ENCODE measurements at places on chromosomes 7 and 10.

- DNase-seq, result no peak
Observed at GRCh38 chr10:130743751-130744271, 567.7 kb downstream of the TCERG1L start.

- DNase-seq, result no peak
Observed at GRCh38 chr7:128829391-128830166, 627 bp upstream of the FLNC start.

- peak; percentile 31 for DNase-seq
Observed at GRCh38 chr7:40474790-40475680, 340.2 kb downstream of the SUGCT start.

DNA sequence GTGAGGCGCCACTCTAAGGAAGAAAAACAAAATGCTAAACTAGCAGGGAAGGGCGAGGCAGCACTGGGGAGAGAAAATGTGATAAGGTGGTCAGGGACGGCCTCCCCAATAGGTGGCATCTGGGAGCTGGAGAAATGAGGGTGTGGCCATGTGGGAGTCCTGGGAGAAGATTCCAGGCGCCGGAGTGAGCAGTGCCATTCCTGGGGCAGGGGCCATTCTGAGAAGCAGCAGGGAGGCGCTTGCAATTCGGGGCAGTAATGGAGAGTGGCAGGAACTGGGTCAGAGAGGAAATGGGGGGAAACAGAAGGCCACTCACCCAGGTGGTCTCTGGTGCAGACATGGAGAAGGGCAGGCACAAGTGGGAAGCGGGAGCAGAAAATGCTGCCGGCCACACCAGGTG, 61.8 kb upstream of the LRRC18 start:
- DNase-seq, result no peak

DNA sequence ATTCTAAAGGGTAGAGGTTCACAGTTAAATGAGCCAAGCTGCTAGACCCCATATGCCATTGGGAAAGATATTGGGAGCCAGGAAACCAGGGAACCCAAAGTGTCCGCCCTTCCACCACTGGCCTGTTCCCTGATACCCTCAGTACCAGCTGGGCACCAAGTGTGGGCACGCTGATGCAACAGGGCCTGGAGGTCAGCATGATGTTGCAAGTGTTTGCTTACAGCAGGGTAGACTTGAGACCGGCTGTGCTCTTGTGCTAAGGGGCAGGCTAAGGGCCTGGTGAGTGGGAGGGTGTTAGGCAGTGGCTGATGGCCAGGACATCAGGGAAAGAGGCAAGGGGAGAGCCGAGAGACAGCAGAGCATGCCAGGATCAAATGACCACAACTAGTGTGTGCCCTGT, 21.0 kb upstream of the MYL7 start:
- DNase-seq, result no peak

GRCh38 chr7:149686011-149686410, 87.4 kb downstream of the ZNF467 start:
- no peak for DNase-seq

DNA sequence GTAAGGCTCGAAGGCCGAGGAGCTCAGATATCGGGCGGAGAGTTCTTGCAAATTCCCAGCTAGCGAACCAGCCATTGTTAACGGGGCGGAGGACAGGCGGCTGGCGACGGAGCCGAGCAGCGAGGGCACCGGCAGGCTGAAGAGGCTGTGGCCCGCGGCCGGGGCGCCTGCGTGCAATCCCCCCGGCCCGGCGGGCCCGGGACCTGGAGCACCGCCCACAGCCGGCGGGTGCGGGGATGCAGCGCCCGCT, 4.1 kb downstream of the VAX1 start:
- DNase-seq, result no peak

DNA sequence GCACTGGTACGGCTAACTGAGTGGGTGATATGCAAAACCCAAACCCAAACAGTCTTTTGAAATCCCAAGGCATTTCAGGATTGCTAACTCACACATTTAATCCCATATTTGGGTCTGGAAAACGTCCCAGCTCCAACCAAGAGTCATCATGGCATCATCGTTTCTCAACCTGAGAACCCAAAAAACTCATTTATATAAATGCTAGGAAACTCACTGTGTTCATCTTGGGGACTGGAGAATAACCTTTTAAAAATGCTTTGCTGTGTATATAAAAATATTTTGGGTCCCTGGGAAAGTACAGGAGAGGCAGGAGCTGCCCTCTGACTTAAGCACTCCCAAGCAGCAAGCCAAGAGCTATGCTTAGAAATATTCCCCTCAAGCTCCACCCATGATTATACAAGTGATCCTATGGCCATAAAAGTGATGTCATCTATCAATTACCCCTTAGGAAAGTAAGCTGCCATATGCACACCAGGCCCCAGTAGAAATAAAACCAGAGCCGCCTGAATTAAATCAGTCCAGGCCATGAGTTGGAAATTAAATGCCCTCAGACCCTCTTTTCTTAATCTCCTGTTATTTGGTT, 352.1 kb downstream of the FRMD4A start:
- DNase-seq, result no peak

DNA sequence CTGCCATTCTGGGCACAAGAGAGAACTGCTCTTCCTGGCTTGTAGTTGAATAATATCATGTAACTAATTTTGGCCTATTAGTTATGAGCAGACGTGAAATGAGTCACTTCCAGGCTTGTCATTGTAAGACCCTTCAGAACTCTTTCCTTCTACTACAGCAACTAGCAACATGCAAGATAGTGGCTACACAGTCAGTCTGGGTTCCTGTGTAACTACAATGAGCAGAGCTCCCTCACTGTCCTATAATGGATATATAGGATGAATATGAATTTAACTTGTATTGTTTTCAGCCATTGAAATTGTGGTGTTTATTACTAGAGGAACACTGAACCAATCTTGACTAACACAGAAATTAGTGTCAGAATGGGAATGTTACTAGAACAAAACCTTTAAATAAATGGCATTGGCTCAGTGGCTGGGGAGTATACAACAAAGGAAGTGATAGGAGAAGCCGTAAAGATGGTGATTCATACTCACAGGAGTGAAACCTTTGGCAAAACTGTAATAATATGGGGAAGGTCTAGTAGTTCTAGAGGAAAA, 2.9 kb upstream of the MTPN start:
- no peak for DNase-seq

DNA sequence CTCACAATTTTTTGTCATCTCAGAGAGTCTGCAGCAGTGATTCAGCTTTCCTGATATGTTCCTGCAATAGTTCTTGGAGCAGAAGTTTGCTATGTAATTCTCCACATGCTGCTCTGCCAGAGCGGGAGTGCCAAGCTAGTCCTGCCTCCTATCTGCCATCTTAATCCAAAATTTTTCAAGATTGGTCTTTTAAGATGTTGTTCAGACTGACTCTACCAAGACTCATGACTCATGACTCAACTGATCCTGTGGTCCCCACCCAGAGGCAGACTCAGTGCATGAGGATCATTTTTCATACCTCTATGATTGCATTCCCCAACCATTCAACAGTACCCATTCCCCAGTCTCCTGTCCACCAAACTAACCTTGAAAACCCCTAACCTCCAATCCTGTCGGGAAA, 470.8 kb downstream of the INHBA start:
- DNase-seq, result no peak

- DNase-seq, result no peak
Observed at GRCh38 chr7:41786944-41787343, 84.1 kb upstream of the INHBA start.

GRCh38 chr10:21300551-21300950, 224.9 kb downstream of the SKIDA1 start:
- DNase-seq, result no peak

DNA sequence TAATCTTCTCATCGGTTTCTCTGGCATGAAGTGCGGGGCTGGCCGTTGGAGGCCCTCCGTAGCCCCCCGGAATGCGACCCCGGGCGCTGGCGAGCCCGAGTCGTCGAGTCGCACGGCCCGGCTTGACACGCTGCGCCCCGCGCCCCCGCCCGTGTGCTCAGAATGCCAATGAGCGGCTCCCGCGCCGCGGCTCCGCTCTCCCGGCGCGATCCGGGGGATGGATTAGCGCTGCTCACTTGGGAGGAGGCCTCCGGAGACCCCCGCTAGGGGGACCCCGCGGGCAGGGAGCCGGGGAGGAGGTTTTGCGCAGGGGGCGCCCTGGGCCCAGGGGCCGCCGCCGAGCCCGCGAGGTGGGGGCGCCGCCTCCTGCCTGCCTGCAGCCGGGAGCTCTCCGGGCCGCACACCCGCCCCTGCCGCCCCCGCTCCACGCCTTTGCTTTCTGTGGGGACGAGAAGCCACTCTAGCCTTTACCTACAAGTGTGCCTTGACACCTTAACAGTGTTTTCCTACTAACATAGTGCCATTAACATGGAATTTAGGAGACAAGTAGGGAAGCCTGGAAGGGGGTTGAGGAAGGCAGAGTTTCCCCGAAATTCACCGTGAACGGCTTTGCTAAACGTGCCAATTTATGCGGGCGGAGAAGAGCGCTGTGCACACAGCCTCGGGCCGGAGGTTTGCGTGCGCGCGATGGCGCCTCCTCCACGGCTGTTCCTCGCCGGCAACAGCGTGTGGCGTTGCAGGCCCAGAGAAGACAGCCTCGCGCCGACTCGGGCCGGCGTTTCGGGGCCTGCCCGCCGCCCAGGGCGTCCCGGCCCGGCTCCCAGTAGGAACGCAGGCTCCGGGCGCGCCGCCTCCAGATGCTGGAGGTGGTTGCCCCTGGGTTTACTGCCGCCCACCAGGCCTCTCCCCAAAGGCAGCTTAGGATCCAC, 7.1 kb downstream of the SHH start:
- no peak for DNase-seq

- no peak for DNase-seq
Observed at GRCh38 chr7:41742401-41743020, 39.6 kb upstream of the INHBA start.

GRCh38 chr10:46549171-46550075, 7.0 kb downstream of the GPRIN2 start:
- no peak for DNase-seq

DNA sequence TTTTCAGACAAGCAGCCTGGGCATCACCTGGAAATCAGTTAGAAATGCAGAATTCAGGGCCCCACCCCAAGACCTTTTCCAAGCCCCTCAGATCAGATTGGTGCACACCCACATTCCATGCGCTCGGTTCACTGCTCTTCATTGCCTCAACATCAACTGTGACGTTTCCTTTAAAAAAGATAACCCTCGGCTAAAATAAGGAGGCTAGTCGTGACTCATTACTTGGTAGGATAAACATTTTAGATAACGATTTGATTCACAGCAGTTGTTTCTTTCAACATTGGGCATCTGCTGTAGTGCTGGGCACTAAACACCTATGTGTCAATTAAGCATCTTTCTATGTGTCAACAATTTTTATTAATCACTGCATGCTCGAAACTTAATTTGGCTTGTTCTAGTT, 191.1 kb upstream of the LRGUK start:
- no peak for DNase-seq

DNA sequence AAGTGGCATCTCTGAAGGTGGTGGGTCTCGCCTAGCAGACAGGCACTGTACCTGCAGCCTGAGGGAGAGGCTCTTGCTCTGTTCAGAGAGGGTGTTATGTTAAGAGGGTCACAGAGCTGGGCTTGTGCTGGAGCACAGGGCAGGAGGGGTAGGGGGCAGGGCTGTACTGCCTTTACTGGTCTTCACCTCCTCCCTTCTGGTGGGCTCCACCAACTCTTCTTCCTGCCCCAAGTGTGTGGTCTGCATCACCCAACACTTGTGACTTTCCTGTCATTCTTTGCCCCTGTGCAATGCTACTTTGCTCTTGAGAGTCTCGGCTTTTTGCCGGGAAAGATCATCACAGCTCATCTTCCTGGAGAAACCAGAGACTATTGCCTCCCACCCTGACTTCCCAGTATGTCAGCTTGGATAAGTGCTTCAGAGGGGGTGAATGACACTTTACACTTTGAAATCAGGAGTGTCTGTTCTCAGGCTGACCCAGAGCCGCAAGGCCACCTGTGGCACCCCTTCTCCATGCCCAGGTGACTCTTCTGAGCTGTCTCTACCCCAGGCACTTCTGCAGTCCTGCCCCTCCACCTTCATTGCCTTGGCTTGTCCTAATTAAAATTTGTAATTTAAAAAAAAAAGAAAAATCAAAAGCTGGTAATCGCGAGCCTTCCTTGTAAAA, 38.4 kb upstream of the IKZF1 start:
- DNase-seq, result no peak

GRCh38 chr10:70234668-70235447, 1.6 kb upstream of the PPA1 start:
- no peak for DNase-seq

DNA sequence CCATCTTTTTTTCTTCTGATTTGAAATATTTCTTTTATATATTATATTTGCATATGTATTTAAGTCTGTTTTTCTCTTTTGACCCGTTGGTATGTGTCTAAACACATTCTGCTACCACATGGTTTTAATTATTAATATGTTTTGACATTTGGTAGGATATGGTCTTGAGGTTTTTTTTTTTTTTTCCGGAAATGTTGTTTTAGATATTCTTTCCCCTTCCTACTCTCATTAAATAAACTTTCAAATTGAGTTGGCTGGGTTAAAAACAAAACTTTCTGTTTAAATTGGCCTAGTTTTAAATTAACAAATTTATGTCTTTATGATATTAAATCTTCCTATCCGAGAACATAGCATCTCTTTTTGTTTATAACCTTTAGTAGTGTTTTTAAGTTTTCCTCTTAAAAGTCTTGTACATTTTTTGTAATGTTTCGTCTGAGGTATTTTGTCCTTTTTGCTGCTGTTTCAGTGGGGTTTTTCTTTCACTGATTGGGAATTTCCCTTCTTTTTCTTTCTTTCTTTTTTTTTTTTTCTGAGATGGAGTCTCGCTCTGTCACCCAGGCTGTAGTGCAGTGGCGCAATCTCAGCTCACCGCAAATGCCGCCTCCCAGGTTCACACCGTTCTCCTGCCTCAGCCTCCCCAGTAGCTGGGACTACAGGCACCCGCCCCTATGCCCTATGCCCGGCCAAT, 25.4 kb downstream of the STAM start:
- DNase-seq, result peak; percentile 30

GRCh38 chr10:37125191-37125732, at the start of gene ANKRD30A:
ANKRD30A (plus strand) TSS chr10:37125598; CDS start chr10:37125788, 190 bp downstream.
- no peak for DNase-seq

GRCh38 chr10:3258394-3258793, 85.8 kb upstream of the PITRM1 start:
- DNase-seq, result no peak

DNA sequence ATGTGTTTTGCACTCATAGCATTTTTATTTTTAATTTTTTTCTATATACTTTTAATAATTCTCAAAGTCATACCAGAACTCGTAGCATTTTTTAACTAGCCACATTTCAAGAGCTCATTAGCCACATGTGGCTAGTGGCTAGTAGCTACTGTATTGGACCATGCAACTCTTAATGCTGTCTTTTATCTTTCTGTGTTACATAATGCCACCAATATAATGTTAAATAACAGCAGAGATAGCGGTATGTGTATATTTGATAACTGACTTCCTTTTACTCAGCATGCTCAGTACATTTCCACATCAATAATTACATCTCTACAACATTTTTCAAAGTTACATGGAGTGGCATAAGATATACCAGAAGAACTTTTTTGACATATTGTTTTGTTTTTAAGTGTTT, 91.4 kb downstream of the CDK13 start:
- DNase-seq, result no peak

DNA sequence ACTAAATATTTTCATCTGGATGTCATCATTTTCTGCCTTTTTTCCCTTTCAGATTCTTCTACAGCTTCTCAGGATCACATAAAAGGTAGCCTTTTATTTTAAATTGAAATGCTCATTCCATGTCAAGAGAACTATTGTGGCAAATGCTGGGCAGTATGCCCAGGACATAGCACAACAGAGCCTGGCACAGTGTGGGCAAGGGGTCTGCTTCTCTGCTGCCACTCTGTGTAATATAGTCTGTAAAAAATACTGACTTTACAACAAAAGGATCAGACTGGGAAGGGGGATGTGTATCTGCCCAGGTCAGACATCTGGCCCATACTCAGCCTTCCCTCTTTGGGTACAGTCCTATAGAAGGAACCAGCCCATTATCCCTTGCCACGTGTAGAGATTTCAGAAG, 62.7 kb downstream of the CUZD1 start:
- DNase-seq, result no peak

All from GM12878 (cell line).